ENCODE measurements at places on chromosomes 4 and X.
A peak's percentile ranks its signal among the peaks of the same experiment; 100 is the strongest.

- no peak for DNase-seq
Measured at GRCh38 chrX:129093706-129094105, 429.6 kb downstream of the SMARCA1 start.

GRCh38 chrX:11864171-11864570 lies 106.1 kb downstream of the MSL3 start:
- no peak for DNase-seq

DNA sequence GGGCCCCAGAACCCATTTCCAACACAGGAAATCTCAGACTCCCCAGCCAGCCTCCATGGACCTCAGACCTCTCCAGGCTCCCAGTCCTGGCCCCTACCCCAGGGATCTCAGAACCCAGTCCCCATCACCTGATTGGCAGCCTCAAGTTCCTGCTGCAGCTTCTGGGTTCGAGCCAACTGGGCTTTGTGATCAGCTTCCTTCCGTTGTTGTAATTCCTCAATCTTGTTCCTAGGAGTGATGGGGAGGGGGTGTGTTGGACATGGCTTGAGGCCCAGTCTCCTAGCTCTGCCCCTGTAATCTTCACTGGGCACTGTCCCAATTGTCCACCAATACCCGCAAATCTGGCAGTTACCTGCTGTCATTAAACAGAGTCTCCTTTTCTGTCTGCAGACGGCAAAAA lies 12.6 kb downstream of the GRIPAP1 start:
- no peak for DNase-seq

GRCh38 chrX:3743801-3744439 lies 30.5 kb upstream of the PRKX start:
- DNase-seq, result peak; percentile 8

GRCh38 chr4:126271292-126271691 lies 956.5 kb downstream of the FAT4 start:
- no peak for DNase-seq
